A673 (cell line): ENCODE measurements at places on chromosomes 3 and 15.
A peak's percentile ranks its signal among the peaks of the same experiment; 100 is the strongest.

GRCh38 chr15:67076147-67076843 is 10.9 kb downstream of the SMAD3 start:
- no peak for DNase-seq

GRCh38 chr3:126137490-126138130 is 42.8 kb downstream of the ALDH1L1 start:
- no peak for DNase-seq

DNA sequence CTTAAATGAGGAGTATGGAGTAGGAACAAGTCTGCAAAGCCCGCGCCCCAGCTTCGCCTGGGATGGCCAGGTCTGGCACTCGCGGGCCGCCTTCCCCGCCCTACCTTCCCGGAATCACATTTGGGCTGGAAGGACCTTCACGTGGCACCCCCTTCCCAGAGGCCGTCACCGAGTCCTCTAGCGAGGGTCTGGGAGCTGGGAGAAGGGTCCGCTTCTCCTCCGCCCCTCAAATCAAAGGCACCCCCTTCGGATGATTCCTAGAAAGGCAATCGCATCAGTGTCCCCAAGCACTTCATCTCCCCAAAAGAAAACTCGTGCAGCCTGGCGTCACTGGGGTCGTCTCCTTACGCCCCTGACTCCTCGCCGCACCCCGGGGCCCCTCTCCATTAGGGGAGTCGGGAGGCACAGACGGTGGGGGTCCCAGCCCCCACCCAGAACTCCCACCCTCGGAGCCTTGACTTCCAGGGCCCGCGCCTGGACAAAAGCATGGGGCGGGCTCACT is 380 bp downstream of the MYLK start:
- peak; percentile 15 for DNase-seq

- DNase-seq, result no peak
These were observed 126.2 kb downstream of the TIGIT start for GRCh38 chr3:114420072-114420471.

DNA sequence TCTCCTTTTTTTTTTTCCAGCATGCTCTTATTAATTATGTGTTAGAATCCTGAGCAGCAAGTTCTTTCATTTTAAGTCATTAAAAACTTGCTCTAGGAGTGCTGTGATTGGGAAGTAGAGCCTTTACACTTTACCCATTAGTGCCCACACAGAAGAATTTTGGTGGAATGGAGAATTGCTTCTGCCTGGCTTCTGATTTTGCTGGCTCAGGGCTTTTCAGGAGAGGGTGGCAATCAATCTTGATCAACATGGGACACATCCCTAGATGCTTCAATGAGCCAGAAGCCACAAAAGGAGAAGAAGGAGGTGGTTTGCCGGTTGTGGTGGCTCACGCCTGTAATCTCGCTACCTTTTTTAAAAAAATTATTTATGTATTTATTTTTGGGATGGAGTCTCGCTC is 39.4 kb downstream of the RPL22L1 start:
- no peak for DNase-seq

DNA sequence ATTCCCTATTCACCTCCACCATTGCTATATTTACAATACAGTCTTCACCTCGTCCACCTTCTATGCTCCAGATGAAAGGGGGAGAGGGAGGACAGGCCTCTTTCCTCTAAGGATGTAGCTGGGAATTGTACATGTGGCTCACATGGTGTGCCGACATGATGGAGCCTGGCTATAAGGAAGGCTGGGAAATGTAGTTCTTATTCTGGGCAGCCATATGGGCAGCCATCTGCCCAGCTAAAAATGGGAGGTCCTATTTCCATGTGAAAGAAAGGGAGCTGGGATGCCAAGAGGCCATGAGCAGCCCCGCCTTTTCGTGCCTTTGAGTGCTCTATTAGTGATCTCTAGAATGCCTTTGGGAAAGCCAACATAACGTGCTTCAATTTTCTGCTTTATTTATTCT is 27.1 kb upstream of the MGLL start:
- DNase-seq, result no peak

- DNase-seq, result peak; percentile 62
These were observed 3.5 kb downstream of the SPINT1 start for GRCh38 chr15:40847223-40847961.

DNA sequence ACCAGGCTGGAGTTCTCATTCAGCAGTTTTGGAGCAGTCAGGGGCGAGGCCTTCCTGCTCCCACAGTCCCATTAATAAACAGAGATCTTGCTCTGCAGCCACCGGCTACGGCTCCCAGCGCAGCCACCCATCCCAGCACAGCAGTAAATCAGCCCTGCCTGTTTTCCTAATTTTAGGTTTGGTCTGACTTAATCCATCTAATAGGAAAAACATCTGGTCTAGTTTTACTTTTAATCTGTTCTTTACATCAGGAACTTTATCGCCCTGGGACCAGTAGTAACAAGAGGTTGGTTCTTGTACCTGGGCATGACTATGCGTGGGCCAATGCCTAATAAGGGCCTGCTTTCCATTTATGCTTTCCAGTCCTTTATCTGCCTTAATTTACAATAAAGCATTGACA is 264.0 kb upstream of the DPH6 start:
- DNase-seq, result no peak

- DNase-seq, result no peak
These were observed 96.8 kb downstream of the OCA2 start for GRCh38 chr15:28002136-28002861.

- DNase-seq, result no peak
These were observed 323.3 kb downstream of the CTNNB1 start for GRCh38 chr3:41522612-41523011.

GRCh38 chr3:169146866-169147237 is 516.7 kb downstream of the MECOM start:
- peak; percentile 10 for DNase-seq

GRCh38 chr3:35832140-35832571 is 192.8 kb downstream of the ARPP21 start:
- no peak for DNase-seq

- no peak for DNase-seq
These were observed 375.6 kb upstream of the CCDC54 start for GRCh38 chr3:107001635-107002034.

GRCh38 chr3:30418443-30418842 is 188.0 kb upstream of the TGFBR2 start:
- DNase-seq, result no peak

GRCh38 chr3:81581966-81582599 is 179.4 kb downstream of the GBE1 start:
- peak; percentile 61 for DNase-seq

GRCh38 chr3:138547342-138547975 is 46.6 kb downstream of the CEP70 start:
- no peak for DNase-seq

DNA sequence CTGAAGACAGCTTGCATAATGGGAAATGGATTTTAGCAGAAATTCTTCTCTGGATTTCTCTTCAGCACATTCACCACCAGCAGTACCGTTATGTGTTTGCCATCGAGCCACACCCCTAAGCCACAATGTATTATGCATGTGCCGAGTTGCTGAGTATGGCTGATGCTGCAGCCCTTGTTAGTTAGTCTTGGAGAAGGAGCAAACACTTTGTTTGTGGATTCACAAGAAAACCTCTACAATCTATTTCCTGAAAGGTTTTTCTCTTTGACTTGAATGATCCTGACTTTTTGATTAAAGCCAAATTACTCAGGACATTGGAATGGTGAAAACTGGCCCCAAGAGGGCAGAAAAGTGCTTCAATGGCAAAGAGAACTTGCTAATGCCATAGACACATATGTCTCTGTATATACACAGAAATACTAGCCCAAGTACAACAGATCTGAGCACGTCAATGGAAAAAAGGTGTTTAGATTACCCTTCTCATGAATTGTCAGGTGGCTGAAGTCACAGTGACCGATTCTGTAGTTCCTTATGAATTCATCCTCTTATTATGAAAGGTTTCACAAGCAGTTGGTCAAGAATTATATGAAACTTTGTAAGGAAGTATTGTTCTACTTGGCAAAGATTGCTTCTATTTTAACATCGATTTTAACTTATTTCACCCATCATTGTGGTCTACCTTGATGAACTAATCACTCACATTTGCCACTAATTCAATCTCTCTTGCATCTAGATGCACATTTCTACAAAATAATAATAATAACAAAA is 103.0 kb downstream of the P3H2 start:
- peak; percentile 70 for DNase-seq

DNA sequence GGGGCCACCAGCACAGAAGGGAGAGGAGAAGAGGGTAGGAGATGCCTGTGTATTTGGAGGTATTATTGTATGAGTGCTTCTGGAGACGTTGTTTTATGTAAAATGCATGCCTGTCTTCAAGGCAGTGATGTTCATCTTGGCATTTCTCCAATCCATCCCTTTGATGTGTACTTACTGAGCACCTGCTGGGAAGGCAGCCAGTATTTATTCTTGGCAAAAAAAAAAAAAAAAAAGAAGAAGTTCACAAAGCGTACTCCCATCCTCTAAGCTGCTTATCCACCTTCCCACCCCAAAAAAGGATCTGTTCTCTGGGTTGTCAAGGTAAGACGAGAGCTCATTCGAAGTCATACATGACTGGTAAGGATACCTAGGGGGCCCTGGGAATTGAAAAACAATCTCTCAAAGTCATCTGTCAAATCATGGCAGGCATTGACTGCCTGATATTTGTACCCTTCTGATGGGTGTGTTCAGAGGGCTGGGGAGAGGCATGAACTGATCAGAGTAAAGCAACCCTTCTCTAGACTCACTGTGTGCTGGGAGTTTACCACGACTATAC is 30.0 kb upstream of the SLC6A1 start:
- DNase-seq, result no peak
